ENCODE measurements at places on chromosomes 16 and 17.
A peak's percentile ranks its signal among the peaks of the same experiment; 100 is the strongest.

GRCh38 chr17:4505187-4505586 is 6.5 kb downstream of the SPNS2 start:
- DNase-seq = no peak

GRCh38 chr16:53912155-53912554 is 208.2 kb downstream of the FTO start:
- DNase-seq = no peak

DNA sequence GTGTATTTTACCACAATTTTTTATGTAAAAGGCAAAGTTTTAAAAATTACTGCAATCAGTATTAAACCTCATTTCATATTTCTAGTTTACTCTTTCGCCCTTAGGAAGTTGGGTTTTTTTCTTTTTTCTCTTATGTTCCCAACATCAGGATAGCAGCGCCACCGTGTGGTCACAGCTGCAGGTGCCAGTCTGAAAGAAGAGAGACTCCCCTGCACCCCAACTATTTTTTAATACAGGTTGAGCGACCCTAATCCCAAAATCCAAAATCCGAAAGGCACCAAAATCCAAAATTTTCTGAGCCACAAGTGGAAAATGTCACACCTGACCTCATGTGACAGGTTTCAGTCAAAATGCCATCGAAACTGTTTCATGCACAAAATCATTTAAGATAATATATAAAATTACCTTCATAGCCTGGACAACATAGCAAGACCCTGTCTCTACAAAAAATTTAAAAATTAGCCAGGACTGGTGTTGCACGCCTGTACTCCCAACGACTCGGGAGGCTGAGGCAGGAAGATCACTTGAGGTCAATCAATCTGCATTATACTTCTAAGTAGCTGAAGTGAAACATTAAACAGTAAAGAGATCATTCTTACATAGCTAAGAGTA is 21.8 kb upstream of the ASGR2 start:
- DNase-seq = peak; percentile 59

- DNase-seq = no peak
Measured at GRCh38 chr17:27424516-27424915, 31.7 kb upstream of the KSR1 start.

GRCh38 chr16:27223701-27224100 is 20.4 kb downstream of the KDM8 start:
- no peak for DNase-seq

DNA sequence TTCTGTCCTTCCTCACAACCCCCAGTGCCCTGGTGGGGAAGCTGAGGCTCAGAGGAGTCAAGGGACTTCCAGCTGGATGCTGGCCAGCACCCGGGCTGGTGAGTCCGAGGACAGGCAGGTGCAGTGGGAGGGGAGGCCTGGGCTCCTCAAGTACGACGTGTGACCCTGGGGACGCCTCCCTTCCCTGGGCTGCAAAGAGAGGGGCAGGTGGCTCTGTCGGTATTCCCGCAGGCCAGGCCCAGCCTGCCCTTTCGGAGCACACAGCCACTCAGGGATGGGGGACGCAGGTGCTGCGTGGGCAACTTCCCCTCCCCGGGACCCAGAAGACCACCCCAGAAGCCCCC is 33.1 kb upstream of the PVALEF start:
- DNase-seq = no peak

DNA sequence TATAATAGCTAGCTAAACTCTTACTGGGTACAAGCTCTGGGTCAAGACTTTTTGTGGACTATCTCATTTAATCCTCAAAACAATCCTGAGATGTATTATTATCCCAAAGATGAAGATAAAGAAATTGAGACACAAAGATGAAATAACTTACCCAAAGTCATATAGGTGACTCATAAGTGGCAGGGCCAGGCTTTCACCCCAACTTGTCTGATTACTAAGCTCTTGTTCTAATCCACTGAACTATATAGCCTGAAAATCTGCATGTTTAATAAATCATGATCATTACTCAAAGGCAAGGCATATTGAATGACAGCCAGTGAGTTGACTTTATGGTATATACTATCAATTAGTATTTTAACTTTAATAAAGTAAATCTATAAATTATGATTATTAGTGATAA is 77.4 kb downstream of the SKAP1 start:
- DNase-seq = no peak

DNA sequence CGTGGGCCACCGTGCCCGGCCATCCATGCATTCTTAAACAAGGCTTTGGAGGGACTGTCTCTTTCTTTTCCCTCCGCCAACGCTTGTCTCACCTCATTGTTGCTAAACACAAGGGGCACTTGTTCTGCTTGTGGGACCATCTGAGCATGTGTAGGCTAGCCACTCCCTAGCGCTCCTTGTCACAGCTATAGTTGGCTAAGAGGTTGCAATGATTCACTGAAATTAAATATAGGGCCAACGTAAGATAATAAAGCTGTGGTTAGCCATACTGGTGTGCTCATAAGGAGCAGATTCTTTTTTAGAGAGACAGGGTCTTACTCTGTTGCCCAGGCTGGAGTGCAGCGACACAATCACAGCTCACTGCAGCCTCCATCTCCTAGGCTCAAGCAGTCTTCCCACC is 41.2 kb downstream of the KIAA0513 start:
- no peak for DNase-seq

GRCh38 chr17:67469208-67469980 is 92.3 kb downstream of the PITPNC1 start:
- no peak for DNase-seq

DNA sequence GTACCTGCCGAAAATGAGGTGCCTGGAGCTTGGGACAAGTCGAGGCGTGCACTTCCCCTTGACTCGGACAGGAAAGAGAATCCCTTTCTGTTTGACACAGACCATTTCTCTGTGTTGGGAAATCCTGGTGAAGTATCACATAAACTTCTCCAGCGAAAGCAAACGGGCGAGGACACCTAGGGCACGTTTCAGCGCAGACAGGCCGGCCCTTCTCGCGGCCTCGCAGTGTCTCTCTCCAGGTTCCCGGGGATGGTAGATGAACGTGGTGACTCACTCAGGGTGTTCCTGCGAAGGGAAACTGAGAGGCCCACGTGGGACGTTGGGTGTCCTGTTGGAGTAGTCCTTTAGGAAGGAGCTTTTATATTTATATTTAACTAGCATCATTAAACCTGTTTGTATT is 36.3 kb upstream of the ZNF750 start:
- DNase-seq = peak; percentile 36

DNA sequence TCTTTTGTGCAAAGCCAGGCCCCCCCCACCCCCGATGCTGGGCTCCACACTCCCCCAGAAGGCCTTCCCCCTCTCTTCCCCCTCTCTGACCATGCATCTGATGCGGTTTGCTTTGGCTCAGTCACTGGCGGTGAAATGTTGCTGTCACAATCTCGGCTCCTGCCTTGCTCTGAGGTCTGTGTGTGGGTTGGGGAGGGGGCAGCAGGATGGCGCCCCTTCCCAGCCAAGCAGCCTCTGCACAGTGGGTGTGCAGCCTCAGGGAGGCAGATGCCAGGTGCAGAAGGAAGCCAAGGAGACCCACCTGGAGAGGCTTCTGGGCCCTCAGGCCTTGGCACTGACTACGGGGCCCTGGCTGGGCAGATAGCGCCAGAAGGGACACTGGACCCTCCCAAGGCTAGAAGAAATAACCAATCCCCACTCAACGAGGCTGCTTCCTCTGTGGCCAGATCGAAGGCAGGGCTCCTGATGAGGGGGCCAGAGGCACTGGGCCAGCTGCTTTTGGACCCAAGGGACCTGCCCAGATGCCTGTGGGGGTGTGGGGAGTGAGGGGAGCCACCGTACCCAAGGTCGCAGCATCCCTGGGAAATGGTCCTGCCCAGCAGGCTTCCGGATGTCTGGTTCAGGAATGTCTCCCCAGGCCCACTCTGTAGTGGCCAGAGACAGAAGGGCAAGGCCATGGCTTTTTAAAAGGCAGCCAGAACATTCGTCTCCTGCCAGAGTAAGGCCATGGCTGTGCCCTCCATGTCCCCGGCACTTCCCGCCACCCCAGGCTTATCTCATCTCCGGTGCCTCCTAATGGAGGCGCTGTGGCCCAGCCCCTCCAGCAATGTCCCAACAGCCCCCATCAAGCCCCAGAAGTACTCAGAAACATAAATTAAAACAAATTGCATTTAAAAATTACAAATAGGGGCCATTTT is 43.4 kb upstream of the SLC38A10 start:
- no peak for DNase-seq

DNA sequence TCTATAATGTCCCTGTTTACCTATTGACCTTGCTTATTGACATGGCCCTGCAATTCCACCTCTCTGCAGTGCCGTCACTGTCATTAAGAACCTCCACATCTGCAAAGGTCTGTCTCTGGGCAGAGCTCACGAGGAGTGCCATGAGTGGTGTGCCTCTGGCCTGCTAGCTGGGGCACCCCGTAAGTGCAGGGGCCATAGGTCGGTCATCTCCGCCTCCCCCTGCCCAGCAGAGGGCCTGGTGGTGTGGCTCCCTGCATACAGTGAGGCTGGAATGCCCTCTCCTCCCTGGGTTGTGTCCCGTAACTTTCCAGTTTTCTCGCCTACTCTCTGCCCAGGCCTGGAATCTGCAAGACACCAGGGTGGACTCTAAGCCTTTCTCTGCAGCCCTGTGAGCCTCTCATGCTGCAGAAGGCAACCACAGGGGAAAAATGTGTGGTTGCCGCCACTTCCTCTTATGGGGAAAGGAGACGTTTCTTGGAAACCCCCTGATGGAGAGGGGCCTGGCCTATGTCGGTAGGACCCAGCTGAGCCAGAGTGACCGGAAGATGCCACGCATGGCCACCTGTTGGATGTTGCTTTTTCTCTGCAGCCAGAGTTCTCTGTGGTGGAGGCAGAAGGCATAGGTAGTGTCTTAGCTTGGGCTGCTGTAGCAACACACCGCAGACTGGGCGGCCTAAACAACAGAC is 2.7 kb upstream of the SNX20 start:
- no peak for DNase-seq

DNA sequence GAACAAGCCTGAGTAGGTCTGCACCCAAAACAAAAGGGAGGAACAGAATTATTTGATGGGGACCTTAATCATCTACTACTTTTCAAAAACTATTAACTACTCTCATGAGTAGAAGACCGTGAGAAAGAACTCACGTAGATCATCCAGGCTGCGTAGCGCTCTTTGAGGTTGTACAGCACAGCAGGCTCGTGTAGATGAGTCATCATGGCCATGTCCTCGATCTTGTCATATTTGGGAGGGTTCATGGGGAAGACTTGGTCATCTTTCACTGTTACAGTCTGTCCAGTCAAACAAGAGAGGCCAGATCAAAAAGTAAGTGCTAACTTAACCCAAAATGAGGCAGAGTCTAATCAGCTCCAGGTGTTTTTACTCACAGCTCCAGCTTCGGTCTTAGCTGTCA is 2.3 kb downstream of the MYH1 start:
- no peak for DNase-seq

GRCh38 chr17:61404913-61405685 is 5.5 kb downstream of the TBX2 start:
- DNase-seq = no peak

DNA sequence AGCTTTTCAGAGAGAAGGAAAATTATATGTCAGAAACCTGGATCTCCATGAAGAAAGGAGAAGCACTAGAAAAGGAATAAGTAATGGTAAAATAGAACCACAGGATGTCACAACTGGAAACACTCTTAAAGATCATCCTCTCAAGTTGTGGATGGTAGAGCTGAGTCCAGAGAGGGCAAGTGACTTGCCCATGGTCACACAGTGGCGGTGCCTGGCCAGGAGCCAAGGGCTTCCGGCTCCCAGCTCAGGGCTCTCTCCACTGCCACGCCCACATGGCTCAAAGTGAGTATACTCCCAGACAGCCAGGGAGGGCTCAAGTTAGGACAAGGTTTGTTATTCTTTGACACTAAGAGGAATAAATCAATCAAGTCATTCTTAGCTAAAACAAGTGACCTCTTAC is 159.8 kb downstream of the COPRS start:
- peak; percentile 46 for DNase-seq

GRCh38 chr16:55047331-55047730 is 116.7 kb downstream of the IRX5 start:
- DNase-seq = no peak

DNA sequence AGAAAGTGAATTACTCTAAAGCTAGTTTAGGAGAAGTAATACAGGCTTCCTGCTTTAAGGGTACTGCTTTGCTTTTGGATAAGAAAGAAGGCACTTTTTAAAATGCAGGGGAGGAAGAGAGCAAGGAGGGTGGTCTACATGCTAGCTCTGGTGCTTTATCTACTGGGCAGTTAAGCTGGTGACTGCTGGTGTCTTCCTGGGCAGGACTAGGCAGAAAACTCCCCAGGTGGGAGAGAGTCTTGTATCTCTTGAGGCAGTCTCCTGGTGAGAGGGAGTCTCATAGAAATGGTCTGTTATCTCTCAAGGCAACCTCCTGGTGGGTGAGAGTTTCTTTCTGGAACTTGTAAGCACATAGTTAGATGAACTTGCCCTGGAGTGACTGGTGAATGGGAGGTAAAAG is 953.9 kb upstream of the GOT2 start:
- DNase-seq = no peak

DNA sequence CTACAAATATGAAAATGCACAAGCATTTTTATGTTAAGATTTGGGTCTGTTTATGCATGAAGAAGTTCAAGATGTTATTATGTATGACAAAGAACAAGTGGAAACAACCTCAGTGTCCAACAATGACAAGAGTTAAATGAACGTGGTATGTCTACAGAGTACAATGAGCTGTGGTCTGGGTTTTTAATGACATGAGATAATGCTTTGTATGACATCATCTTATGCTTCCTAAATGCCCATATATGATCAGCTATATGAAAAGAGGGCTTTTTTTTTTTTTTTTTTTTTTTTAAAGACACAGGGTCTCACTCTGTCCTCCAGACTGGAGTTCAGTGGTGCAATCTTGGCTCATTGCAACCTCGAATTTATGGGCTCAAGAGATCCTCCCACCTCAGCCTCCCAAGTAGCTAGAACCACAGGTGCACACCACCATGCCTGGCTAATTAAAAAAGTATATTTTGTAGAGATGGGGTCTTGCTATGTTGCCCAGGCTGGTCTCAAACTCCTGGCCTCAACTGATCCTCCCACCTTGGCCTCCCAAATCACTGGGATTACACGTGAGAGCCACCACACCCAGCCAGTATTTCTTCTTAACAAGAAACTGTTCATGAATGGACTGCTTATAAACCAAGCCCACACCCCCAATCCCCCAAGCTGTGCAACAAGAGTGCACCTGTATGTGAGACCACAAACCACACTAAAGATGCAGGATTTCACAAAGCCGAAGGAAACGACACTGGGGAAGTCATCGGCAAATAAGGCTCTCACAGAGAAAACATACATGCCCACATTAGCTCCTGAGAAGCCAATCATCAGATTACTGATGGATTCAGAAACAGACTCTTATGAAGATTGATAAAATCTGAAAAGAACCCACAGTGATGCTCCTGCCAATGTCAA is 114.5 kb downstream of the CPPED1 start:
- no peak for DNase-seq

GRCh38 chr17:77558846-77559626 is 399.5 kb upstream of the TNRC6C start:
- no peak for DNase-seq
